ENCODE measurements at places on chromosomes 11 and 22.

DNA sequence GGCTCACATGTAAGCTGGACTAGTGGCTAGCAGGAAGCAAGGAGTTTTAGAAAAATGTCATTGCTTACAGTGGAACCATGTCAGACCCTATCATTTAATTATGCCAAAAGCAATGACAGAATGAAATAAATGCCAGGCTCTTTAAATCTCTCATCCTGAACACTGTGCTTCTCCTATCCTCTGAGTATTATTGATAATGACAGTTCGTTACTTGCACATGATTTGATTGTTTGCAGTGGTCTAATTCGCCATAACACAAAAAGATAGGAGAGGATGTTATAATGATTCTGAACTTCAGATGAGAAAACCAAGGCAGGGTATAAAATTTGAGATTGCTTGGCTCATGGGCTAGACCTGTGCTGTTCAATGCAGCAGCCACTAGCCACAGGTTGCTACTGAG lies 68.2 kb downstream of the FLI1 start:
- DNase-seq = no peak

- DNase-seq = no peak
Observed at GRCh38 chr11:104704146-104704830, 194.0 kb downstream of the CASP12 start.

- DNase-seq = no peak
Observed at GRCh38 chr11:72075109-72075508, 5.2 kb downstream of the NUMA1 start.

DNA sequence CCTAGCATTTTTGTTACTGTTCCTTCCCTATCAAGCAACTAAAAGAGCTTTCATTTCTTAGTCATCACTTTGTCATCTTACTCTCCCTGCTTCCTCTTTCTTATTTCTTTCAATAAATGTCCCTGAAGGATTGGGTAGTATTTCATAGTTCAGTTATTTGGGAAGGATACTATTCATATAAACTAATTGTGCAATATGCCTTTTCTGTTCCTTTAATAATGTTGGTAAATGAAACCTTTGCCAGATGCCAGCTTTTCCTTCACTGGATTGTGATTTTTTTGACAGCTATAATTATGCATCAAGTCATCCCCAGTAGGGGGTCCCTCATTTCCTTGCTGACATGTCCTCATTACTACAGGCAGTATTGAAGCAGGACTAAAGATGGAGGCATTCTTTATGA lies 101.7 kb downstream of the ATM start:
- DNase-seq = no peak

DNA sequence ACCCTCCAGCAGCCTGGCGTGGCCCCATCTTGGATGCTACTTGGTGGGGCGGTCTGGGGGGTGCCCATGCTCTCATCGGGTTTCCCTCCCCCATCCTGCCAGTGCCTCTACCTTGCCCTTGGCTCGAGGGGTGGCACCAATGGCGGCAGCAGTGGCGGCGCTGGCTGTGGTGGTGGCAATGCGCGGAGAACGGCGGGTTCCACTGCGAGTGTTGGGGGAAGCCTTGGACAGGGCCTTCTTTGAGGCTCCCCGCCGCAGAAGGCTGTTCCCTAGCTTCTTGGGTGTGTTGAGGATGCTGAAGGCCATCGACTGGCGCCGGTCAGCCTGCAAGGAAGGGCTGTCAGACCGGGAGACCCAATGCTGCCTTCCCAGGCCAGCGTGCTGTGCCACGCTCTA lies 5.1 kb downstream of the IL18BP start:
- no peak for DNase-seq

DNA sequence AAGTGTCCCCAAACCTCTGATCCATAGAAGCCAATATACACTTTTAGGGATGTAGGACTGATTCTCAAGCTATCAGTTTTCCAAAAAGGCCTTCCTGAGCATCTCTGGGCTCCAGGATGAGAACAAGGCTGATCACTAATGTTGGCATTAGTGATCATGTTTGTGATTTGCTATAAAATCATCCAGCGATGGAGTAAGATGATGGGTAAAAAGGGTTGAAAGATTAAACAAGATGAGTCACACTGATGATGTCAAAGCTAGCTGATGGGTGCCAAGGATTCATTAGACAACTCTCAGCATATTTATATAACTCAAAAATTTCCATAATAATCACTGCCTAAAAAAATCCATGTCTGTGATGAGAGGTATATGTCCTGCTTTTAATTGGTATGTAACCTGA lies 42.8 kb downstream of the ZNF280B start:
- DNase-seq = no peak

Measured in left cardiac atrium (tissue), 4 donors.